Activated naive CD8-positive, alpha-beta T cell treated with anti-CD3 and anti-CD28 coated beads for 36 hours (primary cell): ENCODE measurements at places on chromosomes 5 and 9. TPM values are rescaled to one million over a fixed set of nuclear protein-coding genes. Genes with fewer than 3 reads are reported as not detected.

DNA sequence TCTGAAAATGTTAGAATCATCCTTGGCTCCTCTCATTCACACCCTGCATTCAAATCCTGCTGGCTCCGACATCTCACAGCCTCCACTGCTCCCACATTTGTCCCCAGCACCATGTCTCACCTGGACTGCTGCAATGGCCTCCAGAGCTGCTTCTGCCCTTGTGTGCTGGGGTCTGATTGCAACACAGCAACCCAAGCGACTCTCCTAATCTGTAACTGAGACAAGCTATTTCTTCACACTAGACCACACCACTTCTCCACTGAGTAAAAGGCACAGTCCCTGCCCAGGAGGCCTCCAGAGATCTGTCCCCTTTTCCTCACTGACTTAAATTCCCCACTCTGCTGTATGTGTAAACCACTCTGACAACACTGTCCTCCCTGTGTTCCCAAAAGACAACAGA is 151.1 kb upstream of the TAS2R1 start:
- DNase-seq = no peak

GRCh38 chr5:114118511-114118910 is 243.4 kb upstream of the KCNN2 start:
- DNase-seq = no peak

- no peak for DNase-seq
Observed at GRCh38 chr9:126415741-126416370, 89.2 kb downstream of the MVB12B start.

GRCh38 chr9:129380961-129381401 is 202.9 kb upstream of the IER5L start:
- no peak for DNase-seq

CAMK2A gene
- total RNA-seq = not detected

GOLM1 gene
- 6.4 TPM for total RNA-seq

DNA sequence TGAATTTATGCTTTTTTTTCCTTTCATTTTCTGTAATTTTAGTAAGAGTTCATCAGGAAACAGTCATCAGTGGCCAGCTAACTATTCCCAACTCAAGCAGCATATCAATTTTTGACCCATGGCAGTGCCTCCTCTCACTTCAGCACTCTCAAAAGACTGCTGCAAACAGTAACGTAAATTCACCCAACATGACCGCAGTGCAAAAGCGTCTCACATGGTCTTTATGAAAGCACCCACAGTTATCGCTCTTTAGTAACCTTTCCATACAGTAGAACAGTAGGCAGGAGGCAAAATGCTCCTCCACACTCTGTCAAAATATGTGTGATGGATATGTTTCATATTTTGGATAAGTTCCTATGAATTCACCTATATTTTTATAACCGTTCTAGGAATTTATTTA is 48.6 kb downstream of the PARP8 start:
- no peak for DNase-seq

DNA sequence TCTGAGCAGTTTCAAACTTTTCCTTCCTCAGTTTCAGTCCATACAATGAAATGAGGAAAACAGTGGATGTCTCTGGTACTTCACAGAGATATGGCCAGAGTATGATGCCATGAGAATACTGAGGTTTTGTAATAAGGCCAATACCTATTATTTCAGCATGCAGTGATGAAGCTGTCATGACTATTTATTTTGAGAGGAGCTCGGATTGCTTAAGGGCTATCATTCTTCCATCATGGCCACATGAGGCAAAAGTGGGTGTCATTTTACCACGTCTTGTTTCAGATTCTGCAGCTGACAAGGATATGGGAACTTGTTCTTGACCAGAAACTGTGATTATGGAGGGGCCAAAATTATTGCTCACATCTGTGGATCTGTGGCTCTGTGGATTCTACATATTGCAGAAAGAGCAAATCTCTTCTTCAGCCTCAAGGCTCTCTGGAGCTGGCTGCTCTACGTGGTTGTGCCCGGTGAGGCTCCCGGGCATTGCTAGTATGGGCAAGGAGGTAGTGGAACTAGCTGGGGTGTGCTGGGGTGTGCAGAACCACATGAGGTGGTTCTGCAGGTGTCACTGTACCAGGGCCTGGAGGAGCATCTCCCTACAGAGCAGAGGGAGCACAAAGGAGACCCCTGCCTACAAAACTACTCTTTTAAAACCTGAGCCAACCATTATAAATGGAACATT is 180.3 kb downstream of the SEMA6A start:
- no peak for DNase-seq

GRCh38 chr5:108266242-108266641 is 115.7 kb downstream of the FBXL17 start:
- no peak for DNase-seq

DNA sequence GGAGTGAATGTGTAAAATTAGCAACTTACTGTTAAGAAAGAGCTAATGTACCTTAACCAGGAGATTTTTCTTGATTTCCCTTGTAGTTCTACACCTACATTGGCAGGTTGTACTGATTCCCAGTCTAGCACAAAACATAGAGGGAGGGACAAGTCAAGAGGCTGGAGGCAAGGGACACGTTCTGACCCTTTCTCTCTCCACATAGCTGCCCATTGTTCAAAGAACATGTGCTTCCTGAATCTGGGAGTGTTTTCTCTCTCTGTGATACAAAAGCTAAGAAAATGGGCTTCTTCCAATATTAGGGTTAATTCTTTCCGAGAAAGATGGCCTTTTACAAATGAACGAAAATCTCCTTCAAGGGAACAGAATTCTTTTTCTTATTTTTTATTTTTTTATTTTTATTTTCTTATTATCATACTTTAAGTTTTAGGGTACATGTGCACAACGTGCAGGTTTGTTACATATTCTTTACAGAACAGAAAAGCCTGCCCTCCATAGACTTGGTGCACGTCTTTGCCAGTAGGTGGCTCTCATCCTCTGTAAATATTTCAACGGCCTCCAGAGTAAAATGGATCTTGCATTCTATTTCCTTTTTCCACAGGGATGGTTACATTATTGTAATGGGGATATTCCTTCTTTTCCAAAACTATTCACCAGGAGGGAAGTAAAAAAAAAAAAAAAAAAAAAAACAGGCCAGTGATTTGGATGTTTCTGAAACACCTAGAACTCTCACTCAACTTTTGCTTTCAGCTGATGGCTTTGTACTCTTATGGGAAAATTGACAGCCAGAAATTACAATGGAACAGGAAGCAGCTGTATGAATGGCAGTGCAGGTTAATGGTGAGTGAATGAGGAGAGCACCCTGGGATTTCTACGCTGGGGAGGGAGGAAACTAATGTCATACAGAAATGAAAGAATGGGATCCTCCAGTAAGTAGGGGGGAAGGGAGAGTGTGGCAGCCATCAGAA is 13.1 kb upstream of the IFNA5 start:
- no peak for DNase-seq

CCL28 gene
- total RNA-seq = 11.9 TPM
